ENCODE measurements at places on chromosomes 12 and 14.

DNA sequence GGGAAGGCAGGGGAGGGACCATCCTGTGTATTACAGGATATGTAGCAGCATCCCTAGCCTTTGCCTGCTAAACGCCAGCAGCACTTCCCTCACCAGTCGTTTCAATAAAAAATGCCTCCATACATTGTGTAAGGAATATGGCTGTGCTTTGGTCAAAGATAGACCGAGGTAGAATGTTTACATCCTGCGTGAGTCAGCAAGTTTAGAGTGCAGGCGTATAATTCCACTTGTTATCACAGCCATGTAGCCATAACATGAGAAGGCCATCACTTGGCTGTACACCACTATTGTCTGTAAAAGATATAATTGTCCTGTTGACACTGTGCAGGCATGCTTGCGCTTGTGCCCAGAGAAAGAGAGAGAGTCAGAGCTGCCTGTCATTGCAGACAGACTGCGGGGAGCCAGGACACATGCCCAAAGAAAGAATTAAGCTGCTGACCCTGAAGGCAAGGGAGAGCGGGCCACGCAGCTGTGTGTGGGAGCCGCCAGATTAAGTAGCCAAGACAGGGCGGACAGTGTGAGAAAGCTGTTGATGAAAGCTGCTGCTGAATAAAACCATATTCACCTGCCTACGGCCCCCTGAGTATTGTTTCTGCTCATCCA is 68.4 kb downstream of the CRACR2A start:
- DNase-seq, result no peak

GRCh38 chr14:55530464-55530863 is 49.5 kb upstream of the KTN1 start:
- DNase-seq, result no peak

DNA sequence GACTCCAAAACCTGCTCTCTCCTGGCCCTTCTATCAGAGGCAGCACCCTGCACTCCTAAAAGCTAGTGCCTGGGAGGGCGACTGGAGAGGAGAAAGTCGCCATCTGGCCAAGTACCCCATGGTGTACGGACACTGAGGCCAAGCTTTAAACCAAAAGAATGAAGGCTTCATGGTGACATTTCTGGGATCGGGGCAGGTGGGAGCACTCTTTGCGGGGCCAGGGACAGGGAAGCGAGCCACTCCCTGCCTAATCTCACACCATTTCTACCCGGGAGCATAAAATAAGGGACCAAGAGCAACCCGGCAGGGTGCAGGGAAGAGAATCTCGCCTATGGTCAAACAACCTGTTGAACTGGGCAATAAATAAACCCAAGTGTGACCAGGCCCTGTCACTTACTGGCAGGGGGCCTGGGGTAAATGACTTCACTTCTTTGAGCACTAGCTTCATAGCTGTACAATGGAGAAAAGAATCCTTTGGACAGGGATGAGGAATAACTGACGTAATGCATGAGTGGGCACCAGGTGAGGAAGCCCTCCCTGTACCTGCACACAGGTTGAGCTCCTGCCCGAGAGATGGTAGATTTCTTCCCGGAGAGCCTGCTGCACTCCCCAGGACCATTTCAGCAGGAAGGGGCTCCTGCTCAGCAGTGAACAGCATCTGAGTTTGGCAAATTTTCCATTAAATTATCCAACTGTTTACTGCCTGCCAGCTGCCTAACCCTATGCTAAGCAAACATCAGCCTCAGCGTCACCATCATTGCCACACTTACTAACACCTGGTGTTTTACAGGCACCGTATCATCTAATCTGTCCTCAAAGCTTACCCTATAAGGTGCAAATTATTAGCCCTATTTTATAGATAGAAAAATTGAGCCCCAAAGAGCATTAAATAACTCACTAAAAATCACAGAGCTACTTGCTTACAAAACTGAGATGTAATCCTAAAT is 2.0 kb downstream of the SERPINA1 start:
- no peak for DNase-seq

DNA sequence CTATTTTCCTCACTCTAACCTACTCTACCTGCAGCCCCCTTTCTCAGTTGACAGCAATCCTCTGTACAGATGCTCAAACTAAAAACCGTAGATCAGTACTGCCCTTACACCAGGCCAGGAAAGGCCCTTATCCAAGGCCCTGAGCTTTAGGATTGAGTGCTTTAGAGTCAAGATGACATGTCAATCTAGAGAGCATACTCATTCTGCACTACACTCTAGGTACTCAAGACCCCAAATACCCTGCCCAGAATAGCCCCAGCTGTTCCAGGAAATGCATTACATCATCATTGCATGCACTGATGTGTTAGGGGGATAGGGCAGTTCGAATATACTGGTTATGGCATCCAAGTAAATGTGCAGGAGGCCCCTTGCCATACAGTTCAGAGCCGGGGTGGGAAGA is 3.5 kb upstream of the PHLDA1 start:
- DNase-seq, result no peak

- no peak for DNase-seq
These were observed 35.0 kb upstream of the TC2N start for GRCh38 chr14:91902336-91902735.

DNA sequence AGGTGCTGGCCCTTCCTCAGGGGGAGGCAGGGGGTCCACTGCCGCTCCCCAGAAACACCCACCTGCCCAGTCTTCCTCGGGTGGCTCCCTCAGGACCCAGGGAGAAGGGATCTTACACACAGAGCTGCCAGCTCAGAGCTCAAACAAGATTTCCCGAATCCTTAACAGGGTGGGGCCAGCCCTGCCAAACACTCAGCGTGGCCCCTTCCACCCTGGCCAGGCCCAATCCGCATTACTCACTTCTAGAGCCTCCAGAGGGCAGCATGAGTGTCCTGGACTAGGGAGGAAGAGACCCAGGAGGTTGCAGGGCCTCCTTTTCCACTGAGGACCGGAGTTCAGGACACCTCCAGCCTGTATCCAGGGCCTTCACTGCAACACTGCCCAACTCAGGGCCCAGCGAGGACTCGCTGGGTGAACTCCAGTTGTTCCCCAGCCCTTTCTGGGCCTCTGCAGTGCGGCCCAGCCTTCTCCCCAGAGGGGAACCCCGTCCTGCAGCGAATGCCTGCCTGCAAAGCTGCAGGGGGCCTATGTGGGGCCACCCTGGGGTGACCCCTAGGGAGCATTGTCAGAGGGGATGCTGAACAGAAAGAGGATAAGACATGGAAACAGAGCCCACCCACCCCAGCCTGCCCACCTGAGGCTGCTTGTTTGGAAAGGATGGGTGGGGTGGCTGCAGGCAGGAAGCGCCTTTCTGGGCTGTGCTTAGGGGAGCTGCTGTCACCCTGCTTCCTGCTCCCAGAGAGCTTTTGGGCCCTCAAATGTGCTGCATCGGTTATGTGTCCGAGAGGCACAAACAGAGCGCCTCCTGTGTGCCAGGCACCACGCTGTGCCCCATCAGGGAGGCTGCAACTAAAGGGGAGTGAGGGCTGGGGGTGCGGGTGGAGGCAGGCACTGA is 43.8 kb downstream of the CCNK start:
- DNase-seq, result no peak

GRCh38 chr14:37797675-37798074 is 202.2 kb downstream of the TTC6 start:
- no peak for DNase-seq

DNA sequence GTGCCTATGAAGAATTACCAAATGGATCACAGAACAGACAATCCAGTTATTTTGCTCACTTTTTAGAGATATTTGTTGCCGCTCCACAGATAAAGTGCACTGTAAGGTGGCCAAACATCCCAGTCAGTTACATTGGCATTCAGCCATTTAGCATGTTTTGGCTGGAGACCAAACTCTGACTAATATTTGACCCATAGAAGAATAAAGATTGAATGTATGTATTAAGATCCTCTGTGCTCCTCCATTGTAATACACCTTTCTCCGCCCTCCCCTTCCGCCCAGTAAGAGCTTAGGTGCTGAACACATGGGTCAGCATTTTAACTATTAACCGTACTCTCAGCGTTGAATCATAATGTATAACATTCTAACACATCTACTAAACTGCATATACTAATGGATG is 163.4 kb downstream of the ANO6 start:
- DNase-seq, result no peak

GRCh38 chr14:100875861-100876590 is 27.5 kb downstream of the RTL1 start:
- no peak for DNase-seq

DNA sequence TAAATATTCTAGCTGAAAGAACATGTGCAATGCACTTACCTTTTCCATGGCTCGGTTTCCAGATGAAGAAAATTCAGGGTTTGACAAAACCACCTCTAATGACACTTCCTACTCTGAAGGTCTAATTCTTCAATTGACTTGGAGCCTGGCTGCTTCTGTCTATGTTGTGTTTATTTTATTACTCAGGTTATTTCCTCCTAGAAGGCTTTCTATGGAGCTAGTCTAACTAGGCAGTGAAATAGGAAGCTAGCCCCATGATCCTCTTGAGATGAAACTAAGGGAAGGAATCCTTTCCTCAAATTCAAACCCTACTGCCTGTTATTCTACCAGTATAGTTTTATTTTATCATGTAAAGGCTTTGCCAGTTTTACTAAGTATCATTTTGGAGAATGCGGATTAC is 20.9 kb upstream of the IFNG-AS1 start:
- DNase-seq, result no peak

DNA sequence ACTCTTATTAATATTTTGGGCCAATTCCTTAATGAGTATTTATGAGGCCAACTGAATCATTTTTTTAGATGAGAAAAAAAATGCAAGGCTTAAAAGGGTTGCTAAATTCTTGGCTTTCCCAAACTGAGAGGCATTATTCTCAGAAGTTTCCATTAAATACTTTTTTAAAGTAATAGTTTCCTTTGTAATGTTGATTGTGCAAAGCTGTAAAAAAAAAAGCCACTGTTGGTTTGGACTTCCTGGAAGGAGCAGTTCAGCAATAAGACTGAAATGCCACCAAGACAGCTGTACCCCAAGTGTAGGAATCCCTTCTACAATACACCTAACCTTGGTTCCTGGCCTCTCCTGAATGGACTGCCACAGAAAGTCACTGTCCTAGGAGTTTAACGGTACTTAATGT is 231.3 kb downstream of the MON2 start:
- DNase-seq, result no peak

GRCh38 chr14:24058260-24058950 is 6.6 kb downstream of the CARMIL3 start:
- no peak for DNase-seq

GRCh38 chr12:125804660-125805059 is 739.4 kb downstream of the AACS start:
- no peak for DNase-seq

GRCh38 chr14:31530136-31530535 is 31.1 kb upstream of the NUBPL start:
- DNase-seq, result no peak

DNA sequence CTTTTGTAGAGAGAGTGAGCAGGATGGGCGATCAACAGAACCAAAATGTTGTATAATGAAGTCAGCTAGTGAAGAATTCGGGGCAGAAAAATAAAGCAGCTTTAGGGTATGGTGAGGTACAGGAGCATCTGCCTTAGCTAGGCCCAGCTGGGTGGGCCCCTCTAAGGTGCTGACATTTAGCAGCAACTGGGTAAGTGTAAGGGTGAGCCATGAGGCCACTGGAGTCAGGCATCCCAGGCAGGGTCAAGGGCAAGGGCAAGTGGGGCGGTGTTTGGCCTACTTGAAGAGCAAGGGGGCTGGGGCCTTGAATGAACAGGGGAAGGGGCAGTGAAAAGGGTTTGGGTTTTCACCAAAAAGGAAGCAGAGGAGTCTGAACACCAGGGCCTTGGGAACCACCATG is 583.6 kb downstream of the BCL11B start:
- no peak for DNase-seq

DNA sequence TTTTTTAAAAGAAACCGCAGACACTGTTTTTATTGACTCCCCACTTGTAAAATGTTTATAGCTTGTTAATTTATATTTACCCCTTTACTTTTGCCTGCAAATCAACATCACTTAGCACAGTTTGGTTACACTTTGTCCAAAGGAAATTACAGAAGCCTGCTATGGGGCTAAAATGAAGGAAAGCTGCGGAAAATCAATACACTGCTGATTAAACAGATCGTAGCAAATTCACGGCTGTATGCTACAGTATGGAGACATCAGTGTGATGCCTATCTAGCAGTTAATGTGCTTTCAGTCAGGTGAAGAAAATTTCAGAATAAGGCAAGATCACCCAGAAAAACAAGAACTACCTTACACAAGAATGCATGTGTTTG is 110.0 kb downstream of the FOXG1 start:
- DNase-seq, result no peak

DNA sequence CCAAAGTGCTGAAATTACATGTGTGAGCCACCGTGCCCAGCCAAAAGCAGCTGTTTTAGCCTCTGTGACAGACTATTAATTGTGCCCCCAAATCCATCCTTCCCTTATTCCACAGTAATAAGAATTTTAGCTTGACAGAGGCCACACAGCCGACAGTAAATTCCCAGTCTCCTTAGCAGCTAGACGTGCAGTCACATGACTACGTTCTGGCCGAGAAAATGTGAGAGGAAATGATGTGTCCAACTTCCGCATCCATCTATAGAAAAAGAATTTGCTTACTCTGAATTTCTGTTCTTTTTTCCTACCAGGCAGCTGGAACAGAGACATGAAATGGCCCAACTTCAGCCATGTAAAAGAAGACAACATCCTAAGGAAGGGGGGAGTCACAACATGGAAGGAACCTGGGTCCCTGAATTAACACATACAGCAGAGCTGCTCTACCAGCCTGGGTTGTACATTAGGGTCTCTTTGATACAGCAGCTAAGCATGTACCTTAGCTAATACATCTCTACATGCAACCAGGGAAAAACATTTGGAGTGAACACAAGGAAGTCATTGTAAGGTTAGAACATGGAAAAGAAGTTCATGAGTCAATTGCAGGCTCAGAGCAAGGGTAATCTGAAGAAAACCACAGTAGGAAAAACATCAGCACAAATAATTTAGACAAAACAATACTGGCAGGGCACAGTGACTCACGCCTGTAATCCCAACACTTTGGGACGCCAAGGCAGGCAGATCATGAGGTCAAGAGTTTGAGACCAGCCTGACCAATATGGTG is 35.5 kb downstream of the CIT start:
- no peak for DNase-seq

DNA sequence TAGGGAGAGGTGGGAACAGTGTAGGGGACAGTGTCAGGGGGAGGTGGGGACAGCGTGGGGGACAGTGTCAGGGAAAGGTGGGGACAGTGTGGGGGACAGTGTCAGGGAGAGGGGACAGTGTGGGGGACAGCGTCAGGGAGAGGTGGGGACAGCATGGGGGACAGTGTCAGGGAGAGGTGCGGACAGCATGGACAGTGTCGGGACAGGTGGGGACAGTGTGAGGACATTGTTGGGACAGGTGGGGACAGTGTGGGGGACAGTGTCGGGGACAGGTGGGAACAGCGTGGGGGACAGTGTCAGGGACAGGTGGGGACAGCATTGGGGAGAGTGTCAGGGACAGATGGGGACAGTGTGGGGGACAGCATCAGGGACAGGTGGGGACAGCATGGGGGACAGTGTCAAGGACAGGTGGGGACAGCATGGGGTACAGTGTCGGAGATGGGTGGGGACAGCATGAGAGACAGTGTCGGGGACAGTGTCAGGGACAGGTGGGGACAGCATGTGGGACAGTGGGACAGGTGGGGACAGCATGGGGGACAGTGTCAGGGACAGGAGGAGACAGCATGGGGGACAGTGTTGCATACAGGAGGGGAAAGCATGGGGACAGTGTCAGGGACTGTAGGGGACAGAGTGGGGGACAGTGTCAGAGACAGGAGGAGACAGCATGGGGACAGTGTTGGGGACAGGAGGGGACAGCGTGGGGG is 139.0 kb downstream of the TMEM121 start:
- no peak for DNase-seq

- no peak for DNase-seq
These were observed 34.3 kb downstream of the SERPINA3 start for GRCh38 chr14:94646481-94646880.

All from stimulated activated CD4-positive, alpha-beta T cell treated with anti-CD3 and anti-CD28 coated beads, Interleukin-2, amount 100 ng/mL, for 4 hours (primary cell).